ENCODE measurements at places on chromosomes 4 and X. TPM values are rescaled to one million over a fixed set of nuclear protein-coding genes. Genes with fewer than 3 reads are reported as not detected.
A peak's percentile ranks its signal among the peaks of the same experiment; 100 is the strongest.

- H3K4me1 ChIP-seq, result no peaks in the 10 kb centered on the region
- no peaks in the 10 kb centered on the region for H3K36me3 ChIP-seq
- no peak overlapping the region for H3K27ac ChIP-seq
- H3K4me3 ChIP-seq, result no peak overlapping the region
- DNase-seq, result no peak
- H3K27me3 ChIP-seq, result no peaks in the 10 kb centered on the region
Measured at GRCh38 chr4:187780070-187780469, 215.5 kb upstream of the ZFP42 start.

Gene TEX13D
- total RNA-seq, result not detected

GRCh38 chr4:21947791-21948346 lies 703 bp downstream of the KCNIP4 start:
- H3K27me3 ChIP-seq, result peaks cover 27% of the 10 kb centered on the region
- no peaks in the 10 kb centered on the region for H3K4me1 ChIP-seq
- H3K36me3 ChIP-seq, result no peaks in the 10 kb centered on the region
- H3K27ac ChIP-seq, result no peak overlapping the region
- H3K4me3 ChIP-seq, result no peak overlapping the region

Gene CD38
- 89.6 TPM for total RNA-seq

- H3K4me1 ChIP-seq, result peaks cover 19% of the 10 kb centered on the region
- peaks cover 7% of the 10 kb centered on the region for H3K36me3 ChIP-seq
- peaks cover 58% of the 10 kb centered on the region for H3K27me3 ChIP-seq
- peak within 1 kb of the TSS; percentile 79 for H3K4me3 ChIP-seq
Measured at GRCh38 chr4:139279760-139280620, at the start of gene MGARP. Gene MGARP (minus strand): TSS chr4:139280225. CDS start chr4:139280158, 67 bp downstream.

DNA sequence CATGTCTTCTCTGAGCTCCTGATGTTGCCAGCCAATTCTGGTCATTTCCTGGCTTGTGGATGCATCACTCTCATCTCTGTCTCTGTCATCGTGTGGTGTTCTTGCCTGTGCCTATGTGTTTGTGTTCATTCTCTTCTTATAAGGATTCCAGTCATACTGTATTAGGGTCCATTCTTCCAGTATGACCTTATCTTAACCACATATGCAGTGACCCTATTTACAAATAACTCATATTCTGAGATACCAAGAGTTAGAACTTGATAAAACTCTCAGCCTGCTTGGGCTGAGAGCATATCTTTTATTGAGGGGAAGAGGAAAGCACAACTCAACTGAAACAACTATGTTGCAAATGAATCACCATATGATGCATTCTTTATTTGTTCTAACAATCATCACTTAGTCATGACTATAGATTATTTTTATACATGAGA lies 189.0 kb upstream of the ANXA10 start:
- no peak for DNase-seq
- H3K36me3 ChIP-seq, result no peaks in the 10 kb centered on the region
- no peak overlapping the region for H3K27ac ChIP-seq
- H3K27me3 ChIP-seq, result no peaks in the 10 kb centered on the region
- H3K4me1 ChIP-seq, result no peaks in the 10 kb centered on the region

GRCh38 chr4:85637778-85638177 lies 162.8 kb downstream of the ARHGAP24 start:
- no peak overlapping the region for H3K27ac ChIP-seq
- no peaks in the 10 kb centered on the region for H3K36me3 ChIP-seq
- H3K4me1 ChIP-seq, result no peaks in the 10 kb centered on the region
- no peak for DNase-seq
- no peak overlapping the region for H3K4me3 ChIP-seq
- no peaks in the 10 kb centered on the region for H3K27me3 ChIP-seq

- H3K27ac ChIP-seq, result no peak within 1 kb of the TSS
- peak within 1 kb of the TSS; percentile 83 for H3K4me3 ChIP-seq
- H3K4me1 ChIP-seq, result peaks cover 9% of the 10 kb centered on the region
- H3K27me3 ChIP-seq, result peaks cover 12% of the 10 kb centered on the region
Measured at GRCh38 chrX:69615779-69616456, at the start of gene EDA. Gene EDA (plus strand): TSS chrX:69616113.

Gene IL2RG
- total RNA-seq, result 337 TPM

- no peak overlapping the region for H3K4me3 ChIP-seq
- no peak overlapping the region for H3K27ac ChIP-seq
- DNase-seq, result no peak
- peaks cover 11% of the 10 kb centered on the region for H3K36me3 ChIP-seq
- H3K27me3 ChIP-seq, result no peaks in the 10 kb centered on the region
Measured at GRCh38 chr4:6087669-6088341, 69.6 kb upstream of the C4orf50 start.

Gene CCDC160
- total RNA-seq, result not detected

Gene CT45A5
- total RNA-seq, result not detected

GRCh38 chr4:148962539-148963290 lies 520.5 kb upstream of the NR3C2 start:
- H3K4me1 ChIP-seq, result no peaks in the 10 kb centered on the region
- no peaks in the 10 kb centered on the region for H3K27me3 ChIP-seq
- no peak overlapping the region for H3K27ac ChIP-seq
- no peaks in the 10 kb centered on the region for H3K36me3 ChIP-seq
- no peak overlapping the region for H3K4me3 ChIP-seq
- DNase-seq, result no peak

Gene FGF2
- total RNA-seq, result 13.8 TPM

GRCh38 chrX:86021652-86022289 lies 25.6 kb downstream of the CHM start:
- no peaks in the 10 kb centered on the region for H3K27me3 ChIP-seq
- no peak for DNase-seq
- H3K27ac ChIP-seq, result no peak overlapping the region
- H3K36me3 ChIP-seq, result peaks cover 18% of the 10 kb centered on the region
- H3K4me3 ChIP-seq, result no peak overlapping the region

Gene SPIN2A
- 1.0 TPM for total RNA-seq

DNA sequence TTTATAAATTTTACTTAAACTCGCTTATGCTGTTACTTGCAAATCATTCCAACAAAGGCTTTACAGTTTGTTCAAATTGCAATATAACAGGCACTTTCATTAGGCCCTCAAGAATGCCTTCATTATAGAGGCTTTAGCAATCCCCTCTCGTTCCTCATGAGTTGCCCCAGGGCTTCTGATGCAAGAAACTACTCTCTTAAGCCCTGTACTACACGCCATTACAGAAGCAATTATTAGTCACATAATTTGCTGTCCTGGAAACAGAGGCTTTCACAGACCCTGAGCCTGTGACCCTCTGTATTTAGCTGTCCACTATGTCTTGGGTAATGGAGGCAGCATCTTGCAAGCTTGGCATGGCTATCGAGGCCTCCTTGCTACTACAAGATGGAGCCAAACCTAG lies 965.9 kb upstream of the DIAPH2 start:
- no peak overlapping the region for H3K4me3 ChIP-seq
- H3K36me3 ChIP-seq, result no peaks in the 10 kb centered on the region
- no peak overlapping the region for H3K27ac ChIP-seq
- no peaks in the 10 kb centered on the region for H3K27me3 ChIP-seq
- no peaks in the 10 kb centered on the region for H3K4me1 ChIP-seq

Gene FGFBP2
- 2.0 TPM for total RNA-seq

GRCh38 chrX:70434352-70434866 lies 10.2 kb upstream of the DLG3 start:
- no peaks in the 10 kb centered on the region for H3K36me3 ChIP-seq
- H3K27me3 ChIP-seq, result peaks cover 8% of the 10 kb centered on the region
- peaks cover 34% of the 10 kb centered on the region for H3K4me1 ChIP-seq
- H3K27ac ChIP-seq, result peak overlapping the region; percentile 95

Gene SLC49A3
- 0.72 TPM for total RNA-seq

DNA sequence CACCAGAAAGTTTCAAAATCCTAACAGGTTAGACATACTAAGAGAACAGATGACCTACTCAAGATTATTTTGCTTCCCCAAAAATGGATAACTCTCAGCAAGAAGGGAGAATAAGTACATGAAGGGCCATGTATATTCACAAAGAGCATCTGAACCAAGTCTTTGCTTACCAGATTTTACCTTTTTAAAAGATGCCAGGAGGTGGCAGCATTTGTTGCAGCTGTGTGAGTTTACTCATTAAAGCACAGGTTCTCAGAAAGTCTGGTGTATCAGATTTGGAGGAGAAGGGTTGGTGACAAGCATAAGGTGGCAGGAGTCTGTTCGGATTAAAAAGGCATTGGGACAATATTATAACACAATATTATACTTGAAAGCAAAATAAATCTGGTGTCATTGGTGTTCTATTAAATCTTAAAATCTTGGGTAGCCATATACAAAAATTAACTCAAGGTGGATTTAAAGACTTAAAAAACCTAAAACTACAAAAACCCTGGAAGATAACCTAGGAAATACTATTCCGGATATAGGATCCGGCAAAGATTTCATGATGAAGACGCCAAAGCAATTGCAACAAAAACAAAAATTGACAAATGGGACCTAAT lies 51.3 kb upstream of the NFKB1 start:
- H3K36me3 ChIP-seq, result no peaks in the 10 kb centered on the region
- H3K27me3 ChIP-seq, result no peaks in the 10 kb centered on the region

Gene ETFDH
- total RNA-seq, result 24.7 TPM

GRCh38 chrX:72340041-72340440 lies 34.3 kb upstream of the CITED1 start:
- DNase-seq, result no peak
- no peaks in the 10 kb centered on the region for H3K27me3 ChIP-seq
- no peaks in the 10 kb centered on the region for H3K4me1 ChIP-seq
- no peak overlapping the region for H3K4me3 ChIP-seq
- H3K36me3 ChIP-seq, result peaks cover 2% of the 10 kb centered on the region

DNA sequence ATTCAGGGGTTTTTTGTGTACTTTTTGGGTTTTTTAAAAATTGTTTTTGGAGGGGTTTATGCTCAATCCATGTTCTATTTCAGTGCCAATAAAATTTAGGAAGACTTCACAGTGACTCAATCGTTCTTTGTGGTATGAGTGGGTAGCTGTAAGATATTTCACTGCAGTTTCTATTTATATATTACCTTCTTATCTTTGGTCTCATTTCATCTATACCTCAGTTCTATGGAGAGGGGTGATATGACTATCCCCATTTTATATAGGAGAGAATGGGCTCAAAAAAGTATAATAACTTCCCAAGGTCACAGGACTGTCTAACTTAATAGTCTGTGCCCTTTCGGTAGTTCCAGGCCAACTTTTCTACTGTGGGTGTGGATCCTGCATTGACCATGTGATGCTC lies 74.4 kb downstream of the MSN start:
- no peak for DNase-seq
- peaks cover 29% of the 10 kb centered on the region for H3K4me1 ChIP-seq
- no peaks in the 10 kb centered on the region for H3K27me3 ChIP-seq
- H3K36me3 ChIP-seq, result peaks cover 62% of the 10 kb centered on the region
- peak overlapping the region; percentile 80 for H3K27ac ChIP-seq
- peak overlapping the region; percentile 51 for H3K4me3 ChIP-seq

GRCh38 chr4:37461801-37462200 lies 217.3 kb downstream of the NWD2 start:
- peaks cover 16% of the 10 kb centered on the region for H3K27me3 ChIP-seq
- H3K4me1 ChIP-seq, result no peaks in the 10 kb centered on the region
- no peak overlapping the region for H3K27ac ChIP-seq

DNA sequence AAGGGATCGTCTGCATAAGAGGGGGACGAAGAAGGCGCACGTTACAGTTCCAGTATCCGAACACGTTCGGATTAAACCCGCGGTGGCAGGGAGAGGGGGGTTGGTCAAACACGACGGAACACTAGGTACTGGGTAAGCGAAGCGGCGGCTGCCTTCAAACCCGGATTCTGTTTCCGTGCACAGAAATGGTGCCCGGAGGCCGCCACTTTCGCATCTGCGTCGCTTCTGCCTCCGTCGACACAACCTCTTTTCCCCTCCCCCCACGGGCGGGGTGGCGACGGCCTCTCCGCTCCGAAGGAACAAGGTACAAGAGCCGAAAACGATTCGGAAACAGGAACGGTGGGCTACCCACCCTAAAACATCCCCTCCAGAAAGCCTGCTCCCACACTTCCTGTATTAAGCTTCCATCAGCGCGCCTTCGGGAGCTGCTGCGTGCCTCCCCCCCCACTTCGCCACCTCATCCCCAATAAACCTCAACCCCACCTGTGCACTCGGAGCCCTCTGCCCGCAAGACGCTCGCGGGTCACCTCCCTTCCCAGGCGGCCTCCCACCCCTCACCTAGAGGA lies 667 bp downstream of the G3BP2 start:
- H3K4me3 ChIP-seq, result peak overlapping the region; percentile 98
- peaks cover 14% of the 10 kb centered on the region for H3K36me3 ChIP-seq
- H3K27me3 ChIP-seq, result no peaks in the 10 kb centered on the region
- peaks cover 52% of the 10 kb centered on the region for H3K4me1 ChIP-seq
- H3K27ac ChIP-seq, result peak overlapping the region; percentile 100

DNA sequence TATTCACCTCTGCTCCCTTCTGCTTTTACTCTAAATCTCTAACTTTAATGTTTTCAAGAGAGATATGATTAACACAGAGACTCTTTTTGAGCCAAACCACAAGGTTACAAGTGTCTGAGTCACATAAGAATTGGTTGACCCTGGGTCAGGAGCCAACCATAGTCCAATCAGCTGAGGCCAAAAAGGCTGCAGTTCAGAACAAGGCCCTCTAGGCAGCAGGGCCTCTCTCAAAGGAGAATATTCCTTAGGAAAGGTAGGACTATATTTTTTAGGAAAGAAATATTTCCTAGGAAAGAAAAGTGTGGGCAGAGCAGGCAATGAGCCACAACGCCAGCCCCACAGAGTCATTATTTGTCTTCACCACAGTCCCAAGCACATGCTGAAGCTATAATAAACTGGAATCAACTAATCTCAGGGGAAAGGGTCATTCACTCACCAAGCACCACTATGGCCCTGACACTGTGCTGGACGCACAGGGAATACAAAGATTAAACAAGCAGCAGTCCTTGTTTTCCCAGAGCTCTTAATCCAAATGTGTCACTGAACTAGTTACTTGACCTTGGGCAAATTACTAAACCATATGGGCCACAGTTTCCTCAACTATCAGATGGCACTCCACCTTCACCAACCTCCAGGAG lies 2.2 kb downstream of the ATP8A1 start:
- H3K27ac ChIP-seq, result peak overlapping the region; percentile 96
- H3K27me3 ChIP-seq, result no peaks in the 10 kb centered on the region
- H3K4me3 ChIP-seq, result peak overlapping the region; percentile 97
- DNase-seq, result peak; percentile 64
- peaks cover 45% of the 10 kb centered on the region for H3K4me1 ChIP-seq

GRCh38 chr4:16785793-16786527 lies 112.5 kb downstream of the LDB2 start:
- no peaks in the 10 kb centered on the region for H3K4me1 ChIP-seq
- no peak for DNase-seq
- no peaks in the 10 kb centered on the region for H3K27me3 ChIP-seq
- no peak overlapping the region for H3K4me3 ChIP-seq
- H3K27ac ChIP-seq, result no peak overlapping the region

All from activated CD4-positive, alpha-beta T cell treated with anti-CD3 and anti-CD28 coated beads, Interleukin-2, amount 10 ng/mL, durations not matched to agents 24 days and 14 days (primary cell).